Muscle of back (tissue), 13 donors: ENCODE measurements at places on chromosomes 7 and 10. TPM values are rescaled to one million over a fixed set of nuclear protein-coding genes. Genes with fewer than 3 reads are reported as not detected.

- no peak for DNase-seq
These were observed 171.6 kb downstream of the WDR37 start for GRCh38 chr10:1227510-1228402.

The ZC3HAV1L gene
- 14.6 TPM for polyA plus RNA-seq

The C10orf62 gene
- polyA plus RNA-seq = not detected

The LRRTM3 gene
- 2.4 TPM for polyA plus RNA-seq

- no peak for DNase-seq
These were observed 595 bp downstream of the TBL2 start for GRCh38 chr7:73577627-73578341.

DNA sequence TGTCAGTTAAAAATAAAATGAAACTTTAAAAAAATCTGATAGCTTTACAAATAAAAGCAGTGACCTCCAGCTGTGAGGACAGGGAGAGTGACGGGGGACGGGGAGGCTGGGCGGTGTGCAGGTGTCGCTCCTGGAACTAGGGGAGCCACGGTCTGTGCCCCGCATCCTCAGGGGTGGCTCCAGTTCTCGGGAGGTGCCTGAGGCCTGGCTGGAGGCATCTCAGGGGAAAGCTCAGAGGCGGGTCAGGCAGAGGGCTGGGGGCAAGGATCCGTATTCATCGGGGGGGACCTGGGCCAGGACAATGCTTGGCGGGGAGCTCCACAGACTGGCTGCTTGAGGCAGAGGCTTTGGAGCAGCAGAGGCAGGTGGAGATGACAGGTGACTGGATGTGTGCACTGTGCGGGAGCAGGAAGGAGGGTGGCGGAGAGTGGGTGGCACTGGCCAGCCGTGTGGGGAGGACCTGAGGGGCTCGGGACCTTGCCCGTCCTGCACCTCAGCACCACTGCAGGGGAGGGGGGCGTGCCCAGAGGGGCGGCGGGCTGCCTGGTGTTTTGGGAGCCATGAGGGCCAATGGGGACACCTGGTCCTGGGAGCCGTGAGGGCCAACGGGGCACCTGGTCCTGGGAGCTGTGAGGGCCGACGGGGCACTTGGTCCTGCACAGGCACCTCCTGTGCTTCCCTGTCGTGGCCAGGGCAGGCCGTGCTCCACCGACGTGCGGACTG lies 13.2 kb downstream of the PWWP2B start:
- no peak for DNase-seq

The TPK1 gene
- 3.5 TPM for polyA plus RNA-seq

- DNase-seq = no peak
These were observed 713.1 kb downstream of the SUGCT start for GRCh38 chr7:40847921-40848320.

The NPSR1 gene
- polyA plus RNA-seq = 0.29 TPM

The CUBN gene
- polyA plus RNA-seq = 5.2 TPM

The OR6V1 gene
- polyA plus RNA-seq = not detected

DNA sequence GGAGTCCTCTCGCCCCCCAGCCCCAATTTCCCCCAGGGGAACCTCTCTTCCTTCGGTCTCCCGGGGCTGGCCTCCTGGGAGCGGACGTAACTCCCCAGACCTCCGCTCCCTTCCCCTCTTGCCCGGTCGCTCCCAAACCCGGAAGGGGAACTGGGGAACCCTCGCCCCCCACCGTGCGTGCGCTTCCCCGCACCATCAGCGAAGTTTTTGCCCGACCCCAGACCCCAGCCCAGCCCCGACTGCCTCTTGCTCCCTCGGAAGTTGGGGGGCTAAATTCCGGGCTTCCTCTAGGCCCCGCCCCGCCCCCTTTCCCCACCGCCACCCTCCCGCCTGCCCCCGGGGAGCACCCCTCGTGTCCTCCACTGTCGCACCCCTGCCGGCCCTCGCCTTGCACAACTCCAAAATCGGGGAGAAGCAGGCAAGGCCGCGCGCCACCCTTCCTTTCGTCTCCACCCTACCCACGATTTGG lies 436 bp downstream of the GNB2 start:
- DNase-seq = peak; percentile 52

The KAZALD1 gene
- 43.8 TPM for polyA plus RNA-seq

The GCC1 gene
- polyA plus RNA-seq = 10.5 TPM

The CPA1 gene
- polyA plus RNA-seq = 4.3 TPM

The ERVW-1 gene
- 1.3 TPM for polyA plus RNA-seq

The TUBB8 gene
- 0.24 TPM for polyA plus RNA-seq

DNA sequence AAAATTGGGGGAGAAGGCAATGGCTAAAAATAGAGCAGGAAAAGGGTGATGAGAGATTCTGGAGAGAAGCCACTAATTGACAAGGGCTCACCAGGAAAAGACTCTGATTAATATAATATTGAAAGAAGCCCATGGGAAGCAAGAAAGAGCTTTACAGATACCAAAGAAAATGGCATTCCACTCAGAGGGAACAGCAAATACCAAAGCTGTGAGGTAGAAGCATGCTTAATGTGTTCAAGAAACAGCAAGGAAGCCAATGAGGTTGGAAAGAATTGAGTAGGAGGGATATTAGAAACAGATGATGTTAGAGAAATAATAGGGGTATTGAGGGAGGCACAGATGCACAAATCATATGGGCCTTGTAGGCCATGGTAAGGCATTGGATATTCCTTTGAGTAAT lies 130.1 kb downstream of the MYO3A start:
- no peak for DNase-seq

The CFAP58 gene
- 0.33 TPM for polyA plus RNA-seq

The SLC39A12 gene
- polyA plus RNA-seq = not detected

The NUTM2E gene
- polyA plus RNA-seq = not detected

DNA sequence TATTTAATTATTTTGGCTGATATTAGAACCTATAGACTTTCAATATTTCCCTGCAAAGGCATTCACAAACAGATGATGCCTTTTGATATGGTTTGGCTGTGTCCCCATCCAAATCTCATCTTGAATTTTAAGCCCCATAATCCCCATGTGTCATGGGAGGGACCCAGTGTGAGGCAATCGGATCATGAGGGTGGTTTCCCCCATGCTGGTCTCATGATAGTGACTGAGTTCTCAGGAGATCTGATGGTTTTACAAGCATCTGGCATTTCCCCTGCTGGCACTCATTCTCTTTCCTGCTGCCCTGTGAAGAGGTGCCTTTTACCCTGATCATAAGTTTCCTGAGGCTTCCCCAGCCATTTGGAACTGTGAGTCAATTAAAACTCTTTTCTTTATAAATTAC lies 9.3 kb upstream of the PNLIPRP3 start:
- no peak for DNase-seq

DNA sequence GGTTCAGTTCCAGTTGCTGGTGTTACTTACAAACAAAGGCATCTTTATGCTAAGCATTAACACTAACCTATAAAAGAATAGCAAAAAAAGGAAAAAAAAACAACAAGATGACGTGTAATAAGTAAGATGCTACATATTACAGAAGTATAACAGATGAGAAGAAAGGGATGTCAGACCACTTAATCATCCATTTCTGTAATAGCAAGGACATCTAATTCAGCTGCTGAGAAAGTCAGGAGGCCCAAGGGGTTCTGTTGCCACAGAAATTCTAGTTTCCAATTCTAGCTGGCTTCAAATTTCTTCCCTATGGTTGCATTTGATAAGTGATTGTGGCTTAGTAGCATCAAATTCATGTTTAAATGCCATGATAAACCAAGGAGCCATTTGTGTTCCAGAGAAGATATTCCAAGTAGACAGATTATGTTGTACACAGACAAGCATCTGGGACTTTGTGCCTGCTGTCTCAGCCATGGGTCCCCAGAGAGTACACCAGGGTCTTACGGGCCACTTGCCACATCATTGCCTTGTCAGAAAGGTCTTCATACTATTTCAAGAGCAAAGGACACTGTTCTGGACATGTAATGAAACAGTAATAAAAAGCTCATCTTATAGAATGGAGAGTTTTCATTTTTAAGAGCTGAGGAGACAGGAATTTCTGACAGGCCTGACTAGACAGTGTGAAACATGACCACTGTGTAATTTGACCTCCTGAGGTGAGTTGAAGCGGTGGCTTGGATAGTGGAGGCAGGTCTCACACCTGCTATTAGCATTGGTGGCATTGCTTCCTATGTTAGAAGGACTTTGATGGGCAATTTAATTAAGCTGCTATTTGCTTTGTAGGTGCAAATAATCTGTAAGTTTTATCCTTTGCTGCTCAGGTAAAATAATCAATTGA lies 4.2 kb upstream of the ASB4 start:
- no peak for DNase-seq

GRCh38 chr7:24283897-24284698 lies at the start of gene NPY:
Gene NPY, plus strand, starts transcription at chr7:24284190. Its CDS starts 1,051 bp downstream, at chr7:24285241.
- DNase-seq = peak; percentile 4

- DNase-seq = no peak
These were observed 273.9 kb upstream of the ADARB2 start for GRCh38 chr10:2011106-2011716.

DNA sequence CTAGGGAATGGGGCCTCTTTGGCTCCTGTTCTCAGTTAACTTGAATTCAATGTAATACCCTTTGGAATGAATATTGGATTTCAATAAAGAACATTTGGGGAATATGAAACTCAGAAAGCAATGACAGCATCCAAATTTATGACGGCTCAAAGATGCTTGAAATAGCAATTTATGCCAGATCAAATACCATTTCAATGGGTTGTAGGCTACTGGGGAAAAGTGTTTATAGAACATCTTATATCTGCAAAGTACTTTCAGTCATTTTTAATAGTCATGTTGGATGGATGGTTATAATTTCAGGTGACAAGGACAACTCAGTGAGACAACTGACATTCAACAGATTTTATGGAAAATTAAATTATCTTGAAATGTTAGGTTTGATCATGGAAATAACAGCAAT lies 772.7 kb downstream of the PHTF2 start:
- no peak for DNase-seq

DNA sequence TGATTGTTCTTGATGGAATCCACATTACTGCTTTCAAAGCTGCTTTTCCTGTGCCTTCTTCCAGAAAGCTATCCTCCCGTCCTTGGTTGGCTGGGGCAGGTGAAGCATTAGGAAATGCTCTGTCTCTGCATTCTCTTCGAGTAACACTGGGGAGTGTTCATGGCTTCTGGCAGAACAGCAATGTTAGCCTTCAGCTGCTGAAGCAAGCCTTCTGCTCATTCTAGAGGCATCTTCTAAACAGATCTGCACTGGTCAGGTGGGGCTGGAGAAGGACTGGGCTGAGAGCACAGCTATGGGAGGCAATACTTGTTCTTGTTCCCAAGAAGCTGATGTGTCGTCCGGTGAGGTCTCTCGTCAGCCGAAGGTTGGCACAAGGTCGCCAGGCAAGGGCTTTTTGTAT lies 80.6 kb downstream of the MGMT start:
- DNase-seq = no peak

DNA sequence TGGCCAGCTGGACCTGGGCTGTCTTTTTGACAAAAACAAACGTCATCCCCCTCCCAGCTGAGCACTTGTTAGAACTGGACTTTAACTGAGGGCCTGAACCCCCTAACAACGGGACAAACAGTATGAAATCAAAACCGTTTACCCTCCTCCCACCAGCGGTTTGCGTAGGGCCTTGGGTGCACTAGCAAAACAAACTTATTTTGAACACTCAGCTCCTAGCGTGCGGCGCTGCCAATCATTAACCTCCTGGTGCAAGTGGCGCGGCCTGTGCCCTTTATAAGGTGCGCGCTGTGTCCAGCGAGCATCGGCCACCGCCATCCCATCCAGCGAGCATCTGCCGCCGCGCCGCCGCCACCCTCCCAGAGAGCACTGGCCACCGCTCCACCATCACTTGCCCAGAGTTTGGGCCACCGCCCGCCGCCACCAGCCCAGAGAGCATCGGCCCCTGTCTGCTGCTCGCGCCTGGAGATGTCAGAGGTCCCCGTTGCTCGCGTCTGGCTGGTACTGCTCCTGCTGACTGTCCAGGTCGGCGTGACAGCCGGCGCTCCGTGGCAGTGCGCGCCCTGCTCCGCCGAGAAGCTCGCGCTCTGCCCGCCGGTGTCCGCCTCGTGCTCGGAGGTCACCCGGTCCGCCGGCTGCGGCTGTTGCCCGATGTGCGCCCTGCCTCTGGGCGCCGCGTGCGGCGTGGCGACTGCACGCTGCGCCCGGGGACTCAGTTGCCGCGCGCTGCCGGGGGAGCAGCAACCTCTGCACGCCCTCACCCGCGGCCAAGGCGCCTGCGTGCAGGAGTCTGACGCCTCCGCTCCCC lies at the start of gene IGFBP1:
Gene IGFBP1 (plus strand): TSS at position 304 of the 808 bp plus-strand sequence. CDS start 165 bp downstream, at position 469.
- DNase-seq = peak; percentile 70

The PTF1A gene
- not detected for polyA plus RNA-seq

GRCh38 chr10:43399320-43400310 lies 9.4 kb downstream of the HNRNPF start:
- DNase-seq = no peak

GRCh38 chr7:144527051-144527471 lies 123.6 kb upstream of the NOBOX start:
- no peak for DNase-seq
